Germinal center (tissue), 1 donor: ENCODE measurements at places on chromosomes 1 and 21.

GRCh38 chr1:110565565-110565964, 40.6 kb downstream of the KCNA2 start:
- no peak for DNase-seq

GRCh38 chr1:83800066-83800465, 198.9 kb downstream of the TTLL7 start:
- DNase-seq: no peak

DNA sequence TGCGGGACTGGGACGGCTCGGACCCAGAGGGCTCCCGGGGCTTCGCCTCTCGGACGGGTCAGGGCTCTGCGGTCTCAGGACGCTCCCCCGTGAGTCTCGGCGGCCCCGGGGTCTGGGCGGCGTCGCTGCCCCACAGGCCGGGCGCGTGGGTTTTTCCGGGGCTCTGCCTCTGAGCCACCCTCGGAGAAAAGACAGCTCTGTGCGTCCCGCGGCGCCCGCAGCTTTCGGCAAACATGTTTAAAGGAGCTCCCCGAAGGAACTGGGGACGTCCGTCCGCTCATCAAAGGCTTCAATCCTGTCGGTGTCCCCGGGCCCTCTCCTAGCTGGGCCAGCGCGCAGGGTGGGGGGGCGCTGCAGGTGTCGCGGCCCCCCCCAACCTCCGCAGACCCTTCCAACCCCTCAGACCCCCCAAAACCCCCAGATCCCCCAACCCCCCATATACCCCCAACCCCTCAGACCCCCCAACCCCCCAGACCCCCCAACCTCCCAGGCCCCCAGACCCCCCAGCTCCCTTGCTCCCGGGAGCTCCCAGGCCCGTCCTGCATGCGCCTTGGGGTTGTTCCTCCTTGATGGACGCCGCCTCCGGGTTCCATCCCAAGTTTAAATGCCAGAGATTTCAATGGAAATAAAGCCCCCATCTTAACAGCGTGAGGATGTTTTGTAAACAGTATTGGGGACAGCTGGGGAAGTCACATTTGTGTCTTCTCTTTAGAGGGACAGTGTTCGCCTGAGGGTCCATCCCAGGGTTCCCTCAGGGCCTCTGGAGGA, 996 bp upstream of the C1orf159 start:
- peak; percentile 30 for DNase-seq

DNA sequence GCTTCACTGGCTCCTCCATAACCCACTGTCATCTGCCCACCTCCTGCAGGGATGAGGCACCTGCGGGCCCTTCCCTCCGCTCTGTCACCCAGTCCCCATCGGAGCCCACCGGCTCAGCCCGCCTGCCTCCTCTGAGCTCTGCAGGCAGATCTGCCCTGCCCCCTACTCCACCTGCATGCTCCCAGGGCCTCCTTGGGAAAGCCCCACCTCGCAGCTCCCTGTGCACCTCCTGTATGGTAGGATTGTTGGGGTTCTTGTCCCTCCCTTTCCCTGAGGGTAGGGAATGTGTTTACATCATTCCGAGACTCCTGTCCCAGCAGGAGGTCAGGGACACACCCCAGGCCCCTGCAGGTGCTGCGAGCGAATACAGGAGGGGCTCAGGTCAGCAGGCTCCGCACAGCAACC, 50.5 kb downstream of the SIK1 start:
- DNase-seq: no peak

- no peak for DNase-seq
Observed at GRCh38 chr1:44505210-44505993, 100.3 kb downstream of the RNF220 start.

GRCh38 chr21:45859041-45859761, 122.4 kb upstream of the COL6A1 start:
- no peak for DNase-seq

- no peak for DNase-seq
Observed at GRCh38 chr1:23367451-23367790, 2.2 kb downstream of the ZNF436 start.

- peak; percentile 84 for DNase-seq
Observed at GRCh38 chr1:33460947-33461629, 11.4 kb upstream of the ZSCAN20 start.

DNA sequence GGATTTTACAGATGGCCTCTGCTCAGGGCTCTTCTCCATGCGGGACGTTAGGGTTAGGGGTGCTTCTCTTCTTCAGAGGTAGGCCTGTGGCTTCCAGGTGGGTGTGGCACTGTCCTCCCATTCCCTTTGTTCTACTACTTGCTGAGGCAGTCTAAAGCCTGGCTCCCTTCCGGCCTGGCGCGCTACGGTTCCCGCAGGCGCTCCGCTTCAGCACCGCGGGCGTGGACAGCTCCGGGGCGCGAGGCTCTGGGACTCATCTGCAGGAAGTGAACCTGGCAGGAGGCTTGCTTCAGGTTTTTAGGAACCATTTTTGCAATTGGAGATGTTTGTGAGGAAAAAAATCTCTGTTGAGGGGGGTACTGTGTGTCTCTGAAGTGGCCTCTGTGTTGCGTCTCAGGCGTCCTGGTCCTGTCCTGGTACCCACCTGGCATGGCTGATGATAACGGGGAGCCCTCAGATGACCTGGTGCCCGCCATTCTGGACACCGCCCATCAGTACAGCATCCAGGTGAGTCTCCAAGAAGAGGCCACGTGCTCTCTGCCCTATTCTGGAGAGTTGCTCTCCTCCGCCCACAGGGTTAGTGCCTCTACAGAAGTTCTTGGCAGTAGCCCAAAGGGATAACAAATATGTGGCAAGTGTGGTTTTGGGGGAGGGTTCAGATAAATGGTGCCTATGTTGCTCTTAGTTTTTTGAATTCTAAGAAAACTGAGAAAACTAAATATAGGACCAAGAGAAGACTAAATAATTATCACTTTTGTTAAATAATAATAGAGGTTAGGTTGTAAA, 1.9 kb downstream of the MANEAL start:
- DNase-seq: peak; percentile 58

DNA sequence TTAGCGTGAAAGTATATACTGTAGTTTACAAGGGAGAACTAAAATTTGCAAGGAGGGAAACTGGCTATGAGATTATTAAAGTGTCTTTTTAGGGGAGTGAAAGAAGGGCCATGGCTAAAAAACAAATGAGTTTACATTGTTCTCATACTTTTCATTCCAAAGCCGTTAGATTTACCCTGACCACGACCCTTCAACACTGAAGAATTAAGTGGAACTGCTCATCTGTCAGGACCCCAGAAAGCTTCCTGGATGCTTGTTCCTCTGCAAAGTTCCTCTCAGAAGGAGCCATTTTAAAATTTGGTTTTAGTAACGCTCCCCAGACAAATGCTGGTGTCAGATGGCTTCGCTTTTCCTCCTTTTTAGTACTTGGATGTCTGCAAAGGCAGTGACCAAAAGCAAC, 82.7 kb upstream of the ZBTB18 start:
- no peak for DNase-seq
